Stimulated activated naive CD8-positive, alpha-beta T cell treated with anti-CD3 and anti-CD28 coated beads, Interleukin-15, Interleukin-2, amounts not matched to agents 100 U/mL and 50 U/mL, for 24 hours (primary cell): ENCODE measurements at places on chromosomes 4 and X.

DNA sequence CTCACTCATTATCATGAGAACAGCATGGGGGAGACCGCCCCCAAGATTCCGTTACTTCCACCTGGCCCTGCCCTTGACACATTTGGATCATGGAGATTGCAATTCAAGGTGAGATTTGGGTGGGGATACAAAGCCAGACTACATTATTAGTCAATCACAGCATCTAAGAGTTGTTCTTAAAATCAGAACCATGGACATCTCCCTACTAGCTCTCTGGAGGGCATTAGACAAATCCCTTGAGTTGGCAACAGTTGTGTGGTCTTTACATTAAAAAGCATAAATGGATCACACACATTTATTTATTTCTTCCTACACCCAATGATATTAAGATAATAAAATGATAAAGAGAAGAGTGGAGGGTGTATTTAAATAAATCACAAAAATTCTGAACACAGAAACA is 262.8 kb upstream of the VCX start:
- no peak for DNase-seq

- no peak for DNase-seq
Measured at GRCh38 chrX:147832707-147833348, 78.9 kb upstream of the FMR1 start.

GRCh38 chrX:71251466-71251973 is 2.4 kb downstream of the ZMYM3 start:
- DNase-seq = peak; percentile 42

DNA sequence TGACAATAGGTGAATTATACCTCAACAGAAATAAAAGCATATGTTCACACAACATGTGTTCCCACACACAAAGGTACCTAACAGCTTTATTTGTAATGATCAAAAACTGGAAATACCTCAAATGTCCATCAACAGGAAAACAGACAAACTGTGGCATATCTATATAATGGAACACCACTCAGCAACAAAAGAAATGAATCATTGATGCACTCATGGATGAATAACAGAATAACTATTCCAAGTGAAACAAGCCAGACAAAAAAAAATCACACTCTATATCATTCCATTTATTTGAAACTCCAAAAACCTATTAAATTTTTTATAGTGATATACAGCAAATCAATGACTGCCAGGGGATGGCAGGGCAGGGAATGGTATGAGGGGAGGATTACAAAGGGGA is 148.1 kb downstream of the PLS3 start:
- DNase-seq = no peak

- DNase-seq = no peak
Measured at GRCh38 chr4:139711461-139711860, 45.8 kb downstream of the MGST2 start.

GRCh38 chr4:183471946-183472708 is 27.7 kb downstream of the CDKN2AIP start:
- peak; percentile 89 for DNase-seq
